ENCODE measurements at places on chromosomes 6 and 20.

DNA sequence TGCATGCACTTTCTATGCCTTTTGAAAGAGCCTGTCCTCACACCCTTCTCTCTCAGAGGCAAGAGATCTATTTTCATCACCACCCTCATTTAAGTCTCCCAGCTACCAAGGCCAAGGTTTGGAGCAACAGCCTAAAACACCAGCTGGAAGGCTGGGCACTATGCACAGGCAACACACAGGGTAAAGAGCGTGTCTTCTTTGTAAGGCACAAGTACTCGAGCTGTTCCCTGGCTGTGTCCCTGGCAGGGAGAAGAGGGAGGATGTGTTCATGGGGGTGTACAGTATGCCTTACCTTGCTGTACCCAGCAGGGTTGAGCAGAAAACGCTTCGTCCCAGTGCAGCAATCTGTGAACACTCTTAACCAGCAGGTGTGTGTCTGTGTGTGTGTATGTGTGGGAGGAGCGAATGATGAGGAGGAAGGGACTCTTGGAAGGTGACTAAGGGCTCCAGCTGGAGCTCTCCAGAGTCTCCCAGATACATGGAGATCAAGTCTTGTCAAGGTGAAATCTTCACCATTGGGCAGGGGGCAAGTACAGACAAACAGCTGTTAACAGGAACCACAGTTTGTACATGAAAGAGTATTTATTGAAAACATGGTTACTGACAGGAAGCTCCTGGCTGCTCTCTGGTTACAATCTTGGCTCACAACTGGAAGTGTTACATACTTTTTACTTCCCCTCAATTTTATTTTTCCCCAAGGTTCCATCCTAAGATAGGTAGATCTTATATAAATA lies 40.8 kb downstream of the ELMO2 start:
- no peak for DNase-seq

GRCh38 chr20:40750541-40751035 lies 61.6 kb upstream of the MAFB start:
- no peak for DNase-seq

GRCh38 chr6:87182321-87182720 lies 27.0 kb downstream of the ZNF292 start:
- DNase-seq, result no peak

DNA sequence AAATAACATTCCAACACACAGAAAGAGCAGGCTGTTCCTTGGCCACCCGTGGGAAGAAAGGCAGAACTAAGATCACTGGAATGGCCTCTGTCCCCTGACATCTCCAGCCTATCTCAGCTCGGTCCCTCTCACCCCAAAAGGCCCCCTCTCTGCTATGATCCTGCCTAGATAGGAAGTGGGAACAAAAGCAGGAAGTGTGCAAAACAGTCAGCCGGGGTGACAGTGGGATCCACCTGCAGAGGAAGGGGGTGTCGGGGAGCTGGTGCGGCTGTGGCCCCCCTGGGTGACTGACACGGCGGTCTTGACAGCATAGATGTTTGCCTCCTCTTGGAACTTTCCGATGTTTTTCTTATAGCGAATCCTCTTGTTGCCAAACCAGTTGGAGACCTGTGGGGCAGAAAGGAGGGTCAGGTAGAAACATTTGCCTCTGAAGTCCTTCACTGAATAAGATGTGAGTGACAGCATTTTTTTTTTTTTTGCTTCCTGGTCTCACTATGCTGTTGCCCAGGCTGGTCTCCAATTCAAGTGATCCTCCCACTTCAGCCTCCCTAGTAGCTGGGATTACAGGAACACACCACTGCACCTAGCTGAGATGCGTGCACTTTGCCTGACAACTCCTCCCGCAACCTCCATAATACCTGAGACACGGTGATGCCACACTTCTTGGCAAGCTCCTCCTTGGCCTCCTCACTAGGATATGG lies 2.8 kb downstream of the PBX2 start:
- DNase-seq, result no peak

- no peak for DNase-seq
Measured at GRCh38 chr6:81876971-81877370, 124.5 kb upstream of the TENT5A start.

DNA sequence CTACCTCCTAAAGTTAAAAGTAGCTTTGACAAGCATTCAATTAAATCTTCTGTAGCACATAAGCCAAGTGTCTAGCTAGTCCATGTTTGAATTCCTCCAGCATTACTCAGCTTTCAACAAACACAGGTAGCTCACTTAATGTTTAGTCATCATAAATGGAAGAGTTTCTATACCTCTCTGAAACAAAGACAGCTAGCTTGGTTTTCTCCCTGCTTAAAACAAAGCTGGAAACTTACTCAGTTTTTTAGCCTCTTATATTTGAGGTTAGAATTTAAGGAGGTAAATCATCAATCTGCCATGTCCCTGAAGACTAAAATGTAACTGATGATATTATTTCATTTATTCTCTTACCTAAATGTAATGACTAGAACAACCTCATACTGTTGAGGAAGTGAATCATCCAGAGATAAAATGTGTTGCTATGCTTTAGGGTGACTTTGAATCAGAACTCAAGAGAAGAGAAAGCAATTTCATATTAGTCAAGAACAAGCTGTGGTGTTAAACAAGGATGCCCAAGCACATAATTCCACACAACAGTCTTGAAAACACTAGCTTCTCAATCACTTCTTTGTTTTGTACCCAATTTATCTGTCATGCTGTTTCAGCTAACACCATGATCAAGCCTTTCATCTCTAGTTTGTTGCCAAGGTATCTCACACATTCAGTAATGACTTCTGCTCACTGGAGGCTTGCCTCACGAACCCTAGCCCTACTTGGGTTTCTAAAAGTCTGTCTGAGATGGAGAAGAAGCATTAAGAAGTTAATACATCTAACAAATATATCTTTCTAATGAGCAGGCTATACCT lies 251.9 kb downstream of the EPM2A start:
- DNase-seq, result no peak

- DNase-seq, result no peak
Measured at GRCh38 chr6:98583506-98583905, 250.9 kb upstream of the POU3F2 start.

- no peak for DNase-seq
Measured at GRCh38 chr20:409697-410559, 1.8 kb downstream of the RBCK1 start.

DNA sequence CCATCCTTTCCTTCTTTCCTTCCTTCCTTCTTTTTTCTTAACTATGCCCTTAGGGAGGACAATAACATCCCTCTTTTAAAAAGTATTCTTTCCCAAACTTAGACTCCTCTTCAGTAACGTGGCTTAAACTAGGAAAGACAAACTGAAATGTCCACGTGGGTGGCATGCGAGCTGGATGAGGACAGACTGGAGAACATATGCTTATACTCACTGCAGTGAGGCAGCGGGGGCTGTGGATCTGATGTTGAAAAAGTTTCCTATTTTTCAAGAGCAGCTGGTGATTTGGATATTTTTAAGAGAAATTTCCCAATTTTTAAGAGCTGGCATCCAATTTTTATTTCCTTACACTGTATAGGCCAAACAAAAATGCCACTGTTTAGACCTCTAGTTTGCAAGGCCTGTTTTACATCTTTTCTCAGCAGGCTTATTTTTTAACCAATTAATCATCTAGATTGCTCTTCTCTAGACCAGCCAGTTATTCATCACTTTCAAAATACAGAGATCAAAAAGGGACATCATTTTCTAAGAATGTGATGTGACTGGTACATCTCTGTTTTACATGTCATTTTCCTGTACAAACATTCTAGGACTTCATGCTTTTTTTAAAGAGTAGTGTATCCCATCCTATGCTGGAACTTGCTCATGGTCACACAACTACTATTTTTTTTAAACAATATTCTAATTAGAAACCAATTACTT lies 226.5 kb downstream of the BTBD9 start:
- DNase-seq, result no peak

DNA sequence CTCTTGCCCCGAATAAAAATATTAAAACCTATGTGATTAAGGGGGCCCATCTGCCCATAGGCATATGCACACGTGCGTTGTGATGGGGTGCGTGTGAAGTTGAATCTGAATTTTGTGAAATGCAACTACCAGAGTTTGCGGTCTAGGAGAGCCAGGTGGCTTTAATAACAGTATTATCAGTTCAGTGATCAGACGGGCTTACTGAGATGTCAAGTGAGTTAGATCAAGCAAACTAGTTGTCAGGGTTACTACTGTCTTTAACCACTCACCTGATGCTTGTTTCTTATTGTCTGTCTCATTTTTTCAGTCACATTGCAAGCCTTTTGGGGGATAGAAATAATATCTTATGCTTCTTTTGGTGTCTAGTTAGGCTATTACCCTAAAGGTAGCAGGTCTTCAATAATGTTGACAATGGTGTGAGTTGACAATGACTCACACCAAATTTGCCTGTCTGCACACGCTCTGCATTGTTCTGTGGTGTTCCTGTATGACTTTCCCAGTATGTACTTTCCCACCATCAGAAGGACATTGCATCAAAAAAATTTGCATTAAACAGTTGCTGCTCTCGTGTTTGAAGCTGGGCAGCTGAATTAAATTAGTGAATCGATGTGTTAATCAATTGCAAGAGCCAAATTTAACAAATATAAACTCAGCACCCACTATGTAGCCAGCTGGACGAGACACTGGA lies 103.1 kb upstream of the NAA20 start:
- no peak for DNase-seq

DNA sequence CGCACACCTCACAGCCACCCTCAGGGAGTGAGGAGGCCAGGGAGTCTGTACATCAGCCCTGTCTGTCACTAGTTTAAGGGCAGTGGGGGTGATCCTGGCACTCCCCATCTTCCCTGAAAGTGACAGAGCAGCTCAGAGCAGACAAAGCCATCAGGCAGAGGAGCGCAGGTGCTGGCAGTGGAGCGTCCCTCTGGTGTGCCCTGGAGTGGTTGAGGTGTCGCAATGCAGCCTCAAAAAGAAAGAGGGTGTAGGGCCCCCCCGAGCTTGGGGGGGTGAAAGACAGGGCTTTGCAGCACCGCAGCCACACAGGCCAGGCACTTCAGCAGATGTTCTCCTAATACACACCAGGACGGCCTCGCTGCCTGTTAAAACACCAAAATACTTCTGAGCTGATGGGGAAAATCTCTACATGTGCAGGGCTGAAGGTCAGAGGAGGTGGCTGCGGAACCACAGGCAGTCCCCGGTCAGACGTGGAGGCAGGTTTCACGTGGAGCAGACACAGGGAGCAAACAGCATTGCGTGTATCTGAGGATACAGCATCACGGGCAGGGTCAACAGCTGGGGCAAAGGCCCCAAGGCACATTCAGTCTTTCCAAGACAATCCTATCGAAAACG lies 69.5 kb downstream of the PREX1 start:
- peak; percentile 80 for DNase-seq

DNA sequence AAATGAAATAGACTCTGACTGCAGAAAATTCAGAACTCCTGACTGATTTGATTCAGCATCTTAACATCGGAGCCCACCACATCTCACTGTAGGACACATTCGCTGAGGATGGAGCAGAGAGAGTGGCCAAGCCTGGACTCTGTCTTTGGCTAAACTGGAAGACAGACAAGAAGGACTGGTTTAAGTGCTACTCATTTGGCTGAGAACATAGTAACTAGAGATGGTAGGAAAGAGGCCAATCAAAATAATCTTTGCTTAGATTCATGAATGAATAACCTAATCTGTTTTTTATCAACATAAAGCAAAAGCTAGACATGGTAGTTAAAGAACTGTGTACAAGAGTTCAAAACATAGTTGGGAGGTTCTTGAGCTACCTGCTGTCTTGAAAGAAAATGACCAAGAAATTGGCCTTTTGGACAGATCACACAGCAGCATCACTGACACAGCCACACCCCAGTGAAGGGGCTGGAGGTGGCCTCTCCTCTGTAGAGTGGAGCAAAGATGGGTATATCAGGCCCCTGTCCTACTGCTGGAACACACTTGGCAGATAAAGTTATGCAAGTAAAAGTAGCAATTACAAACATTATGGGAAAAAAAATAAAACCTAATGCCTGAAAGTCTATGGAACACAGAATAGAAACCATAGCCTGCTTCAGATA lies 87.1 kb upstream of the NT5E start:
- no peak for DNase-seq

DNA sequence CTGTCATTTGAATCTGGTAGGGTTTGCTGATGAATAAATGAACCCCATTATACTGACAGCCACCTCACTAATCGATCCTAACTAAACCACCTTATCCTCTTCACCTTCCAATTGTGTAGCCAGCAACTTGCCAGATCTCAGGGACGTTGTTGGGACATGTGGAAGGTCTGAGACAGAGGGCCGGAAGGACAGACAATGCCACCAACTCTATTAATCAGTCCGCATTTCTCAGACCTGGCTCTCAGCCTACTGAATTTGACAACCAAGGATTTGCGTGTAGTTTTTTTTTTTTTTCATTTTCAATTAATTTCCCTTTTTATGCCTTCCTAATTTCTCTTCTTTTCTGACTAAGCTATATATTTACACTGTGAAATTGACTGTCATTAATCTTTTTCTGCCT lies 122.5 kb downstream of the CARMIL1 start:
- no peak for DNase-seq

DNA sequence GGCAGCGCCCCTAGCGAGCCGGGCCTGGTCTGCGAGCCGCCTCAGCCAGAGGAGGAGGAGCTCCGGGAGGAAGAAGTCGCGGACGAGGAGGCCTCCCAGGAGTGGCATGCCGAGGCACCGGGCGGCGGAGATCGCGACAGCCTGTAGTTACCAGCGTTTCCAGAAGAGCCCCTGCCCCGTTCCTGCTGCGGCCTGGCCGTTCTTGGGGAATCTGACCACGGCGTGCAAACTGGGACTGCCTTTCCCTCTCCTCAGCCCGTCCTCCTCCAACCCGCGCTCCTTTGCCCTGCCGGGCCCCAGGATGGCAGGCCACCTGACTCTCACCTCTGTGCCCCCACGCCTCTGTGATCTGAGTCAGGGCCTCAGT lies 802 bp downstream of the HDGFL1 start:
- no peak for DNase-seq

DNA sequence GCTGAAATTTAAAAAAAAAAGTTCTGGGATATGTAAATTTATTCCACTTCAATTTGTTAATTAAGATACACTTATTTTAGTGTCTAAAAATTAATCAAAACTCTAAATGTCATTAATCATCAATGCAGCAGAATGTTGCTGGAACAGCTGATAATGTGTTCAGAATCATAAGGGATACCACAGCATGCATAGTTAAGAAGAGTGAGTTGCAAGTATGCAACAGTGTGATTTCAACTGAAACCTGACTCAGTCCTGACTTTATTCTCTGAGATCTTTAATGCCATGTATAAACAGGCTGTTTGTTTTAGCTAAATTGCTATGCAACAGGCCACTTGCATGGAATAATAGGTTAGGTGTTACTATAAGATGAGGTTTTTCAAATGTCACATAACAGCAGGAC lies 1.4 kb downstream of the GRIK2 start:
- DNase-seq, result no peak

DNA sequence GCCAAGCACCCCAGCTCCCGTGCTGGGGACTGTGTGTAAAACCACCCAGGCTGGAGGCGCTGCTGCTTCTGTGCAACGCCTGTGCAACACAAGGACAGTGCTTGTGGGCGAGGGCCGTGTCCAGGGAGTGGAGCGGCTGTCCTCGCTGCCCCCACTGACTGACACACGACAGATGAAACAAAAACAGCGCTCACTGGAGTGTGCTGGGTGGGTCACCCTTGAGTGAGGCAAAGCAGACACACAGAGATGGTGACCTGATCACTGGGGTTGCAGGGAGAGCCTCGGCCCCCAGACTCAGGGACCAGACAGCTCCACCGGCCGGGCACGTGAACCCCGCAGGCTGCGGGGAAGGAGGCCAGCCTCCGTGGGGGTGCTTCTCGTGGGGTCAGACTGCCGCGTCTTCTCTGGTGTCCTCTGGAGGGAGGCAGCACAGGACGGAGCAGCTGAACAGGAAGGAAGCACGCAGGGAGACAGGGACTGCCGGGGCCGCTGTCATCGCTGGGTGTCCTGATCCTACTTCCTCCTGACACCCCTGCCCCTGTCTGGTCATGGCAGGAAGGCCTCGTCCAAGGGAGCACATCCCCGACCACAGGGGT lies 75.9 kb upstream of the CST7 start:
- no peak for DNase-seq
